Stimulated activated CD4-positive, alpha-beta T cell treated with anti-CD3 and anti-CD28 coated beads, Interleukin-12 subunit alpha, Interleukin-12 subunit beta, amount 100 ng/mL, for 4 hours (primary cell): ENCODE measurements at places on chromosomes 5 and 9.

DNA sequence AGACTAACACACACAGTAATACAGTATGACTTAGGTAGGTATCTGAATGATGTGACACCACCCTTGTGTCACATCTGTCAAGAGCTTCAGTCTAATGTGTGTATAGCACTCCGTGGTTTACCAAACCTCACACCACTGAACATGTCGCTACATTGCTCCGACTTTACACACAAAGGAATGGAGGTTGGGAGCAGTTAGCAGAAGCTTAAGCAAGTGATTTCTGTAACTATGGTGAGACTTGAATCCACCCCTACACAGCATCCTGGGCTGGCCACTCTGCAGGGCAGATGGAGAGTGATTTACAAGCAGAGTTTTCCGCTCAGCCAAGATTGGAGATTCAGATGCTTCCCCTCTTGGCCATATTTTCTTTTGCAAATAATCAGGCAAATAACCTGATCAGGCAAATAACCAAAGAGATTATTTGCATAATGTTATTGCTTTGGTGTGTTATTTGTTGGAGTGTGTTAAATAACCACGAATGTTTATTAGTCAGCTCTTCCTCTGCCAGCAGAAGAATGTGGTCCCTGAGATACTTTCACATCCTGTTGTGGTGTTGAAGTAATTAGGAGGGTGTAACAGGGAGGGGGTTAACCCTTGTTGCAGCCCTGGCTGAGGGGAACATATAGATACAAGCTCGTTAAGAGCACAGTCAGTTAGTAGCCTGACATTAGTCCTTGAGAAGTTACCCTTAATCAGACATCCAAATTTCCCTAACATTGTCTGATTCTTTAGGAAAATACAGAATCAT lies 92.8 kb downstream of the SNX18 start:
- no peak for DNase-seq

- DNase-seq, result no peak
Observed at GRCh38 chr5:125595845-125596244, 827.4 kb upstream of the GRAMD2B start.

DNA sequence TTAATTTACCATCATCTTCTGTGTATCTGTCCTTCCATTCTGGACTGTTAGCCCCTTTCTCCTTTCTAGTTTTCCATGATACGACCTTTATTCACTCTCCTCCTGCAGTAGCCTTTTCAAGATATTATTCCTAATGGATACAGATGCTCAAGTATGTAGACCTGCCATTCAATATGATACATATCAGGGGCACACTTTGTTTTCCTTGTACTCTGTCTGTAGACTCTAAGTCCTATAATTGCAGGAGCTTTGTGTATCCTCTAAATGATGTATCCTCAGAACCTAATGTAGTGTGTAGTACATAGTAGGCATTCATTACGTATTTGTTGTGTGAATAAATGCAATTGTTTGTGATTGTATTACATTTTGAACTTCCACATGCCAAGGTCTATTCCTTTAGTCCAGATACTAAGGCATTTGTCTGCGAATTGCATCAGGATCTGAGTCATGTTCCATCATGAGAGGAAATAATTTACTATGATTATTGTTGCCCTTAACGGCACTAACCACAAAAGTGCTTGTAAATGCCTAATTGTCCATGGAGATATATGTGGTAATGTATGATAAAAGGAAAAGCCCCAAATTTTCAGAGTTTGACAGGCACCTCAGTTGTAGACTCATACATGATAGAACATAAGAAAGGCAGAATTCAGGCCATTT lies 57.1 kb upstream of the IZUMO3 start:
- DNase-seq, result no peak

- DNase-seq, result no peak
Observed at GRCh38 chr5:173808079-173808808, 79.9 kb upstream of the CPEB4 start.

DNA sequence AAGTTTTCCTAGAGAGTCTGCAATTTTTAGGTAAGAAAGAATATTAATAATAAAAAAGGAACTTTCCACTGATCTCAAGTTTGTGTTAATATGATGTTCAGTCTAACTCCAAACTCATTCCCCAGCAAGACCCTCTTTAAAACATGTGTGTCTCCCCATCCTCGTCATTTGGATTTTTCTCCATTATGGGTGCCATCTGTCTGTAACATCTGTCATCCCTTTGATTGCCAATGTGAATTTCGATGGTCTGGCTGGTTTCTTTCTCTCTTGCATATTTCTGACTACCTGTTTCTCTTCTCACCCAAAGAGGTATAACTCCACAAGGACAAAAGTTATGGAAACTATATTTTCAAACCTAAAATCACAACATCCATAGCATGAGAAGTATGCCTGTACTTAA lies 4.4 kb downstream of the TAS2R1 start:
- DNase-seq, result no peak

GRCh38 chr9:95552814-95553546 lies 36.2 kb upstream of the PTCH1 start:
- no peak for DNase-seq

DNA sequence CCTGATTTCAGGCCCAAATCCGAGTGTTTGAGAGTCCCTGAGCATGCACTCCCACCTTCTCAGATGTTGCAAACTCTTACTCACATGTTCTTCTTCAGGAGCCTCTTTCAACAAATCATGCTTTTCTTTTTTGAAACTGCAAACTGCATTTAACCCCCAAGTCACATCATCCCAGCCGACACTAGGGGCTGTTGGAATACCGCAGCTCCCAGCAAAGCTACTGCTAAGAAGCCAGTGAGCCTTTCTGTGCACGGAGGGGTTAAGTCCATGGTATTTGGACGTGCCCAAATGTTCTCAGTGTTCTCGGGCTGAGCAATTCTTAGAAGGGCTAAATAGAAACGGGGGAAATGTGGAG lies 282.9 kb downstream of the NFIB start:
- DNase-seq, result no peak

DNA sequence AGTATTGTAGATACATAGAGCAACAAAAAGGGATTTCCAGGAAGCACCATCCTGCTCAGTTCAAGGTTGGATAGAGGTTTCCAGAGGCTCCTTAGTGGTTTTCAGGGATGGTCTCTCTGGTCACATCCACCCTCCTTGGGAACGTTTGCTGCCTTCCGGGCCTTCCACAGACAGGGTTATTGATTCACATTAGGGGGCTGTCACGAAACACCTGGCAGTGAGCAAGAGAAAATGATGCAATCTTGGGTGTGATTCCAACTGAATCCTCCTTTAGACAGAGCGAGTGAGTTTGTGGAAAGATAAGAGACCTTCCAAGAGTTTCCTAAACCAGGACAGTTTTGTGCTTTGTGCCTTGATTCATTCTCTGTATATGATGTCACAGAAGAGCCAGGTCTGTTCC lies 43.8 kb upstream of the CTSL start:
- no peak for DNase-seq
